ENCODE measurements at places on chromosomes 11 and 22. TPM values are rescaled to one million over a fixed set of nuclear protein-coding genes. Genes with fewer than 3 reads are reported as not detected.

The DSCAML1 gene
- total RNA-seq: not detected

DNA sequence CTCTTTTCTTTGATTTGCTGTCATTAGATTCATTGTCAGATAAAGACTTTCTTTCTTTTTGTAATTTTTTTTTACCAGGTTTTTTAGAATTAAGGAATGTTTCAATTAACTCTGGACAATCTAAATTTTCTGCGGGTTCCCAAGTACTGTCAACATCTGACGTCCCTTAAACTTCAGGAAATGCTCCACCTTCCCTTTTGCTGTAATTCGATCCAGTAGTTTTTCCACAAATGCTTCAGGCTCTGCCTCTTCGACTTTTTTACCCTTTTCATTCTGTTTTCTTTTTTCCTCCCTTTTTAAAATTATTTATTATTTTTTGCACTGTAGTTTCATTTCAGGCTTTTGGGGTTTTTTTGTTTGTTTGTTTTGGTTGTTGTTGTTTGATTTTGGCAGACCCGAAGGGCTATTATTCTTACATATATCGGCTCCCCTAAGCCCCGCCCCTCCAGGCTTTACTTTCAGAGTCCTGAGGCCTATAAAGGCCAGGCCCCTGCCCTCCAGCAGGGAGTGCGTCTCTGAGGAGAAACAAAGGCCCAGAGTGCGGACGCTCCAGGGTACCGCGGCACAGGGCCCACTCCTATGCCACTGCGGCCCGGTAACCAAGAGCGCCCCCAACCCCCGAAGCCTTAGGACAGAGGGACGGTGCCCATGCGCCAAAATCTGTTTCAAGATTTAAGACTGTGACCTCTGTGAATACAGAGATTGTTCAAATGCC is 116.4 kb downstream of the TYR start:
- DNase-seq: no peak

- DNase-seq: no peak
These were observed 1060.1 kb downstream of the NTM start for GRCh38 chr11:132430429-132431062.

GRCh38 chr11:117950301-117950700 is 21.1 kb upstream of the TMPRSS13 start:
- no peak for DNase-seq

GRCh38 chr11:118169300-118170140 is 6.9 kb downstream of the SCN2B start:
- DNase-seq: no peak
